ENCODE measurements at places on chromosomes 7 and 10.

GRCh38 chr7:79523436-79523835, 70.0 kb upstream of the MAGI2 start:
- DNase-seq: no peak

DNA sequence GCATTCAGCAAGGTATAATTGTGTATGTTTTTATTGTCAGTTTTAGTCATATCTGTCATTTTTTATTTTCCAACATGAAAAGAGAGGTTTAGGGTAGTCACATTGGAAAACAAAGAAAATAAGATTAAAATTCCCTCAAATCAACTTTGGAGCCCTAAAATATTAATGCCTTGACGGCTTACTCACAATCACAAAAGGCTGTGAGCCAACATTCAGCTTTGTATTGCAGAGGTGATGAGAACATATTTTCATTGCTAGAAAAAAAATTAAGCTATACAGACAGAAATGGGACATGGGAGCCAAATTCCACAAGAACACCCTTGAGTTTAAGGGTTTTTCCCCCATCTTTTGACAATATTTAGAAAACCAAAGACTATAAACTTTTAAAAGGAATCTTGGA, 30.2 kb downstream of the CALD1 start:
- no peak for DNase-seq

DNA sequence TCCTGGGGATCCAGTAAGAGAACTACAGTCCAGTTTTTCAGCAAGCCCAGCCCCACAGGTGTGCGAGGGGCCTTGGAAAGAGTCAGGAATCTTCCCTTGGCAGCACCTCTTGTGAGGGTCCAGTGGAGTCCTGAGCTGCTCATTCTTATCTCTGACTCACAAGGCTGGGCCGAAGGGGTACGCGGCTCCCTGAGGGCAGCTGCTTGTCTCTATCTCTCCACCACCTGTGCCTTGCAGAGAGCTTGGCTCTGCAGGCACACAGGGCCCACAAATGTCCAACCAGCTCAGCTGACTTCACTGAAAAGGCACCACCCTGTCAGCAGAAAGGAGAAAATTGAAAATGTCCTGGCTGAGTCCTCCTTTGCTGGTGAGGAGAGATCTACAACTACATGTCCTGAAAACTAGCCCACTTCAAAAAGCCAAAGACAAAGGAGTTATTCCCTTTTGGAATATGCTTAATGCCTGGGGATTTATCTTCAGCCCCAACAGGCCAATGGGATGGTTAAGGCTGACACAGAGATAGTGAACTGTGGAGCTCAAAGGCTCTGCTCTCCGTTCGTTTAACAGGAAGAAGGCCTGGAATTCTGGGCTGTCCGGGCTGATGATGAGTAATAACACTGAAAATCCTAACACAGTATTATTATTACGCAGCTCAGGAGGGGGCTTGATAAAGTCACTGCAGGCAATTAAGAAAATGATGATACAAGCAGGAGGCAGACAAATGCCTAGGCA, 23.4 kb downstream of the UROS start:
- no peak for DNase-seq

- no peak for DNase-seq
These were observed 266.0 kb downstream of the USP6NL start for GRCh38 chr10:11345224-11346054.

- peak; percentile 24 for DNase-seq
These were observed 4.2 kb downstream of the FZD9 start for GRCh38 chr7:73437621-73438416.

- peak; percentile 47 for DNase-seq
These were observed 27.0 kb downstream of the CDK6 start for GRCh38 chr7:92809397-92809759.

GRCh38 chr7:38452681-38453108, 178.5 kb downstream of the AMPH start:
- no peak for DNase-seq

- DNase-seq: no peak
These were observed 103.9 kb upstream of the STK17A start for GRCh38 chr7:43479042-43479441.

GRCh38 chr7:90708841-90709317, 112.8 kb downstream of the CDK14 start:
- DNase-seq: peak; percentile 7

GRCh38 chr10:62071846-62072281, 170.4 kb downstream of the ARID5B start:
- no peak for DNase-seq
